ENCODE measurements at places on chromosomes 1 and 21.

GRCh38 chr1:190679983-190680382 is 202.3 kb upstream of the BRINP3 start:
- DNase-seq: no peak

- DNase-seq: no peak
These were observed 37.4 kb upstream of the NRDC start for GRCh38 chr1:51915951-51916350.

GRCh38 chr1:39954324-39954869 is 548 bp upstream of the MFSD2A start:
- DNase-seq: no peak

DNA sequence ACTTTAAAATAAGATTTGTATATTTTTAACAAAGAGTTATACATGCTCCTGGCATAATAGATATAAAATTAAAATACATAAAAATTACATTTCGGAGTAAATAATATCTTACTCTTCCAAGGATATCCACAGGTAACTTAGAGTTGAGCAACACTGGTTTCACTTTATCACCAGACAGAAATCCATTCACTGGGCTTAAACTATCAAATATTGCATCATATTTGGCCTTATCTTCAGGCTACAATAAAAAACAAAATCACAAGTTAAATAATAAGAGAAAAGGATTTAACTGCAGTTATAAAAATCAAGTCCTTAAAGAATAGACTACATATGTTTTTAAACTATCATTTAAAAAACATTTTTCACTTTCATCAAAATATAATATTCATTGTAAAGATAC is 55.5 kb downstream of the EPS15 start:
- no peak for DNase-seq

GRCh38 chr1:186102547-186103148 is 272.4 kb downstream of the TPR start:
- DNase-seq: peak; percentile 70

DNA sequence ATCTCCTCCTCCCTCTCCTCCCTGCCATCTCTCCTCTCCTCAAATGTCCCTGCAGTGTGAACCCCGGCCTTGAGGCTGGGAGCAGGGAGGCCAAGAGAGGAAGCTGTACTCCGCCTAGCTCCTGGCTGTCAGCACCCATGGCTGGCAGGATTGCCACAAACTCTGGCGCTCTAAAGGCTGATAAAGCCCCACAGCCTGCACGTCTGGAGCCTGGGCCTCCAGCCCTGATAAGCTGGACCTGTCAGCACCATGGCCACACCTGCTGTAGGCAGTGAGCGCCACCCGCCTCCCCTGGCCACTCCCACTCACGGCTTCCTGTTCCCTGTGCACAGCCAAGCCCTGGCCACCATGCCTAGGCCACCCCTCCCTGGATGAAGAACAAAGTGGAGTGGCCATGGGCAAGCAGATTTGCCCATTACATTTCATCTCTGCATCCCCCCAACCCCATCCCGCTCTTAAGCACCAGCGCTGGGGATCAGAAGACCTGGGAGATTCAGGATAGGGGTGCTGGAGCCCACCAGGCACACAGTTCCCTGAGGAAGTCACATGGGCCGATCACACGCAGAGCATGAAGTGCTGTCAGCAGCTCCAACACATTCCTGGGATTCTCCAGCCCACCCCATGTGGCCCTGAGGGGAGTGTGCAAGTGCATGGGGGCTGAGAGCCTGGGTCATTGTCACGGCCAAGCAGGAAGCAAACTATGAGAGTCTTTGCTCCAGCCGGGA is 24.2 kb upstream of the NPPB start:
- no peak for DNase-seq

- DNase-seq: peak; percentile 17
These were observed 572 bp downstream of the LPGAT1 start for GRCh38 chr1:211830055-211830327.

- no peak for DNase-seq
These were observed 219.6 kb downstream of the MRPL39 start for GRCh38 chr21:25387665-25388064.
